ENCODE measurements at places on chromosomes 5 and 9. TPM values are rescaled to one million over a fixed set of nuclear protein-coding genes. Genes with fewer than 3 reads are reported as not detected.

DNA sequence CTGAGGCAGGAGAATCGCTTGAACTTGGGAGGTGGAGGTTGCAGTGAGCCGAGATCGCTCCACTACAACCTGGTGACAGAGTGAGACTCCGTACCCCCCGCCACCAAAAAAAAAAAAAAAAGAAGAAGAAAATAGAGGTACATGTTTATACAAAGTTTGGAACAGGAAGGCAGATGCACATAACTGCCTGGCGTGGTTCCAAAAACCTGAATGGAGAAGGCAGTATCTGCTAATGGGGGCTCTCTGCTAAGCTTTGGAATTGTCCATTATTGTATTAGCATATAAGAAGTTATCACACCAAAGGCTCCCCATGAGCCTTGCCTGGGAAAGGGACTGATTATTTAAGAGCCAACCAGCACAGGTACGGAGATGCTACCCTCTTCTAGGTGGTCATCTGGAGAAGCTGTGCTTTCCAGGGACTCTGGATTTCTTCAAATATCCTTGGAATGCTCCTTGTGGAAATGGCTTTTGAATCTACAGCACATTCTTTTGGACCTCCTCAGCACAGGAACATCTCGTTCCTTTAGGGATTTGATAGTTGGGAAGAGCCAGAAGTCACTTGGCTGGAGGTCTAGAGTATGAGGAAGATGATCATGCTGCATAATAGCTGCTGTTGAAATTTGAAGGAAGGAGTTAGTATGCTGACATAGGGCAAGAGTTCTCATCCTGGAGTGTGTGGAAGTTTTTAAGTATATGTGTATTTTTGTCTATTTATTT lies 42.5 kb upstream of the ABCA1 start:
- DNase-seq: no peak

- no peak for DNase-seq
Measured at GRCh38 chr5:145775893-145776444, 59.2 kb downstream of the PRELID2 start.

GRCh38 chr9:2354216-2354615 lies 267.4 kb upstream of the VLDLR start:
- DNase-seq: no peak

- DNase-seq: no peak
Measured at GRCh38 chr5:102991802-102992201, 128.1 kb downstream of the GIN1 start.

GRCh38 chr5:81803812-81804211 lies 52.9 kb upstream of the SSBP2 start:
- no peak for DNase-seq

DNA sequence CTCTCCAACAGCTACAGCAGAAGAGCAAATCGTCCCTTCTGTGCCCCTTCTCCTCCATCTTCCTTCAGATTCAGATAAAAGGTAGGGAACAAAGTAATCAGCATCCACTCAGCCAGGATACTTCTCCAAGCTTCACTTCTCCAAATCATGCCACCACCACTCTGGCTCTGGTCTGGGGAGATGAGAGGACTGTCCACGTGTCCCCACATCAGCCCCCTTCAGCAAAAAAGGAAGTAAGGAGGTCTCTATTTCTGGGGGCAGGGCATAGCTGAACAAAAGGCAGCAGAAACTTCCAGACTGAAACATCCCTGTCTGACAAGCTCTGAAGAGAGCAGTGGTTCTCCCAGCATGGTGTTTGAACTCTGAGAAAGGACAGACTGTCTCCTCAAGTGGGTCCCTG lies 116.9 kb downstream of the C5orf15 start:
- no peak for DNase-seq

- DNase-seq: no peak
Measured at GRCh38 chr5:150304481-150305081, 1.9 kb upstream of the ARSI start.

GRCh38 chr5:74647096-74647495 lies 6.6 kb upstream of the ENC1 start:
- DNase-seq: no peak

DNA sequence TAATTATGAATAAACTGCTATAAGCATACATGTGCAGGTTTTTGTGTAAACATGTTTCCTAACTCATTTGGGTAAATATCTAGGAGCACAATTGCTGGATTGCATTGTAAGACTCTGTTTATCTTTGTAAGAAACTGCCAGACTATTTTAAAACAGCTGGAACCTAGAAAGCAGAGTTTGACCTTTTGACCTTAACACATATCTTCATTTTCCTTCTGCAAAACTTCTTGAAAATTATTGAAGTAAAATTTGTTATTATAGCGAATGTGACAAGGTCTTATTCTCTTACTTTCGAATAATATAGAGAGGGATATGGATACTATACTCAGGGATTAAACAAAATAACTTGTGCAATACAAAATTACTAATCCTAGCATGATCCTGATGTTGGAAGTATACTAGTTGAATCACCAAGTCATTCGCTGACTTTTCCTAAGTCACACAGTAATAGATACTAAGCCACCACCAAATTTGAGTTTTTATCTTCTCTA lies 3.2 kb upstream of the ANXA1 start:
- DNase-seq: no peak

- no peak for DNase-seq
Measured at GRCh38 chr5:133861161-133861737, 107.2 kb downstream of the C5orf15 start.

DNA sequence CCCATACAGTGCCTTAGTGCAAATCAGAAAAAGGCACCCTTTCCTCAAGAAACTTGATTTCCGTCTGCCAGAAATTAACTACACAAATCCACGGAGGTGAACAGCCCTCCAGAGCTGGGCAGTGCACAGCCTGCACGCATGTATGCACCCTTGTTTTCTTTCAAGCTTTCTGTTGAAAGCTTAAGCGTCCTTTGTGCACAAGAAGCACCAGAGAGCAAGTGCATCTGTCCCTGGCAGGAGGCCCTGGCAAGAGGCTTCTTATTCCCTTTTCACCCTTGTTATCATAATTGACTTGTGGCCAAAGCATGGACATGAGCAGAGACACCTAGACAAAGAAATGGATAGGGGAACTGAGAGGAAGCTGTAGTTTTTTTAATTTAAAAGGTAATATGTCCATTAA lies 47.4 kb upstream of the ATG10 start:
- DNase-seq: no peak

- no peak for DNase-seq
Measured at GRCh38 chr5:107514305-107514704, 156.4 kb downstream of the EFNA5 start.

DNA sequence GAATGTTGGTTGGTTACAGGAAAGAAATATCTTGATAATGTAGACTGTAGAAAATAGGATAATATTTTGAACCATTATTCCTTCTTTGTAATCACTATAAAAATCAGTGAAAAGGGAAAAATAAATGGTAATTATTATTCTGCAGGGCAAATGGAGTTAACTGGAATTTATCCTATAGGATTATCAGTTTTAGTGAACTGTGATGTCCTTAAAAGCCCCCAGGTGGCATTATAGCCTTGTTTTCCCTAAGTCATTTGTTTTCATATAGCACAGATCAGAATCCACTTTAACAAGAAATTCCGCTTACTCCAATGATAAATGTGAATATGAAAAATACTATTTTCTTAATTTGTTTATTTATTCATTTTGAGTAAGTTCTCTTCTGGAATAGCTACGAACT lies 26.2 kb upstream of the WDR41 start:
- DNase-seq: no peak

DNA sequence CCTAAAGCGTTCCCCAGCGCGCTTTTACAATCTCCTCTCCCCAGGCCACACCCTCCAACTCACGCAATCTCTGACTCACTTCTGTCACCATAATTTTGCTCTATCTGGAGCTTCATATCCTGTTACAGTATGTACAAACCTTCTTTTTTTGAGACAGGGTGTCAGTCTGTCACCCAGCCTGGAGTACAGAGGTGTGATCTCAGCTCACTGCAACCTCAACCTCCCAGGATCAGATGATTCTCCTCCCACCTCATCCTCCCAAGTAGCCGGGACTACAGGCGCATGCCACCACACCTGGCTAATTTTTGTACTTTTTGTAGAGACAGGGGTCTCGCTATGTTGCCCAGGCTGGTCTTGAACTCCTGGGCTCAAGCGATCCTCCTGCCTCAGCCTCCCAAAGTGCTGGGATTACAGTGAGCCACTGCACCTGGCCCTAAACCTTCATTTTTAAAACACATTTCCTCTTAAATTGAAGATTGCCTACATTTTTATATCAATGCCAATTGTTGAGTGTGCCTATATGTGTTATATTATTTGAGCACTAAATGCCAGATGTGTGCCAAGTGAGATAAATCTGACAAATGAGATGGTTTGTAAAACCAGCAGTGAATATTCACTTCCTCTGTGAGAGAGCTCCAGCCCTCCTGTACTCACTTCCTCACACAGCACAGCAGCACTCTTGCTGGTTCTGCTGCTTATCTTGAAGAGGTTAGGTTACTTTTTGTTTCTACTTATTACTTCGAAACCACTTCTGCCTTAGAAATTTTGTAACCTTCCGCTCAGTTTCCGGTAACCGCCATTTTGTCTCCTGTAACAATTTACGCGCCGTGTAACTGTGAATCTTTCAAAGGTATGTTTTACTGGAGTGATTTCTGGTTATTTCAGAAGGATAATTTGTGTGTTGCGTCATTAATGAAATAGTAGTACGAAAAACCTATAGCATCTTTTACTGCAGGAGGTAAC lies 57.9 kb downstream of the DOCK8 start:
- no peak for DNase-seq

GRCh38 chr5:1666812-1667588 lies 132.6 kb downstream of the MRPL36 start:
- DNase-seq: peak; percentile 86

DNA sequence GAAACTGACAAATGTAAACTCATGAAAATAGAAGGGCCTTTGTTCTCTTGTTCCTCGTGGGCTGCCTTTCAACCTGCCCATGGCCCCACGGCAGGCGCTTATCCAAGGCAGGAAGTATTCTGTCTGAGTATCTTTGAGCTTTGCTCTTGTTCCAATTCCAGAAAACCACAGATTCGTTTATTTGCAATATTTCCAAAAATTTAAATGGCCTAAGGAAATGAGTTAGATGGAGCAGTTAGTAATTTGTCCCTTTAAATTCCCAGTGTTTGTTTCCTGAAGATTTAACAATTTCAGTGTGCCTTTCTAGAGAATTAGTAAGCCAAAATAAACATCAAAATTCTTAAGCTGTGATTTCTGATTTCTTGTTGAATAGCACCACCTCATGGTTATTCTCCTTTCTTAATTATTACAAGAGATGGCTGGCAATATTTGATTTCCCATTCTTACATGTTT lies 299.4 kb upstream of the RASA1 start:
- peak; percentile 11 for DNase-seq

DNA sequence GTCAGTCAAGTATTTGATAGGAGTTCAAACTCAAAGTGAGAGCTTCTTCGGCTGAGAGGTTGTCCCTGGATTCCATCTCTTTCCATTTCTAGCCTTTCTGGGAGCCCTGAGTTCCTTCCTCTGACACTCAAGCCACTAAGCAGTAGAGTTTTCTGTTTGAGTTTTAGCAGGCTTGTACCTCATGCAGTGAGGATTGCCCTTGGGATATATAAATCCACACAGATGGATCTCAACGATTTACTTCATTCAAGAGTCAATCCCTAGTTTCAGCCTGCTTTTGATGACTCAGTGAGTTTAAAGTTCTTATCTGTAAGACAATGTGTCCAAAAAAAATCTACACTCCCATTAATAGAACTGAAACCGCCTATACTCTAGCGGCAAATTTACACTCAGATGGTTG lies 2240.9 kb upstream of the WWC1 start:
- DNase-seq: no peak

DNA sequence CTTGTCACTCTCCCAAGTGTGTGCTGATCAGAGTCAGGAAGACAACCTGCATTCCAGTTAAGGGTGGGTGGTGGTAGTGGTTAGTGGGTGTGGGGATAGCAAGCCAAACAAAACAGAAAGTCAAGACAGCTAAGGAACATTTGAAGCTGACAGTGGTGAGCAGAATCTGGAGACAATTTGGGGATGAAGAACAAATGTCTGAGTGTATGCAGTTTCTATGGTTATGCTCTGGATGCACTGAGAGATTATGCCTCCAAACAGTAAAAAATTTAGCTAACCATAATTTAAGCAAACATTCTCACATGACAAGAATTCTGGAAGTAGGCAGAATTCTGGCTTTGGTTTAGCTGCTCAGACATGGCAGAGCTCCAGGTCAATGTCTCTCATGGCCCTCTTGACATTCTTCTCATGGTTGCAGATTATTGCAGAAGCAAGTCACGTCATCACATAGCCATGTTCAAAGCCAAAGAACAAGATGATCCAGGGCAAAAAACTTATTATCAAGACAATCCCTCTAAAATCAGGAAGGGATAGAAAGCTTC lies 148.7 kb downstream of the LURAP1L start:
- DNase-seq: no peak

- peak; percentile 40 for DNase-seq
Measured at GRCh38 chr9:100595391-100596199, 17.7 kb downstream of the CAVIN4 start.

DNA sequence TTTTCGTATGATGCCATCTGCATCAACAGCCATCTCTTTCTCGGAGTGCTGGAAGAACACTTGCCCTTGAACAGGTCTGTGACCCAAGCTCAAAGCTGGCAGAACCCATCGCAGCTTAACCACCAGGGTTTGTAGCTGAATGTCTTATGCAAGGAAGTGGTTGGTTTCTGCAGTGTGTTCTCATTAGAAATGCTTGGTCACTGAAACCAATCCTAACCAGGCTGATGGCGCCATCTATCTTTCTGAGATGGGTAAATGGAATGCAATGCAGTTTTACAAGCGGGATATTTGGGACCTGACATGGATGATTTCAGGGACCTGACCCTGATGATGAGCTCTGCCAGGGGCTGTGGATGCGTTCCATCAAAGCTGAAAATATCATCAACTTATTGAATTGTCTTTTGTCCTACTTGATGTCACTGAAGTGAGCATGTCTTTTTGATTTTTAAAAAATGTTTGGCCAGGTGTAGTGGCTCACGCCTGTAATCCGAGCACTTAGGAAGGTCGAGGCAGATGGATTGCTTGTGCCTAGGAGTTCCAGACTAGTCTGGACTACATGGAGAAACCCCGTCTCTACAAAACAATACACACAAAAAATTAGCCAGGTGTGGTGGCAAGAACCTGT lies 28.7 kb downstream of the DMRT3 start:
- DNase-seq: no peak

- DNase-seq: no peak
Measured at GRCh38 chr5:157955541-157956172, 96.7 kb upstream of the CLINT1 start.

GRCh38 chr5:155826611-155827507 lies 500.1 kb upstream of the SGCD start:
- DNase-seq: no peak

The PRXL2C gene
- total RNA-seq: 6.9 TPM

The BTNL3 gene
- not detected for total RNA-seq

The LRRC14B gene
- total RNA-seq: 1.2 TPM

The CTXN3 gene
- total RNA-seq: 13.9 TPM

The CLIC3 gene
- total RNA-seq: not detected

The HAVCR1 gene
- total RNA-seq: 0.82 TPM

The CEMIP2 gene
- total RNA-seq: 41.6 TPM

The FOXD4L3 gene
- total RNA-seq: not detected

The F12 gene
- total RNA-seq: 2.4 TPM

The CYLC2 gene
- total RNA-seq: not detected

The SPATA9 gene
- total RNA-seq: 0.82 TPM

The SNX2 gene
- total RNA-seq: 49.7 TPM

The ADAMTS13 gene
- total RNA-seq: 2.0 TPM

The GOLGA1 gene
- 14.3 TPM for total RNA-seq

All from frontal cortex (tissue), 4 donors.